Stimulated activated CD8-positive, alpha-beta memory T cell treated with anti-CD3 and anti-CD28 coated beads, Interleukin-4, amount 100 ng/mL, for 4 hours (primary cell): ENCODE measurements at places on chromosomes 3 and 15.

GRCh38 chr3:38636881-38637280, 12.6 kb downstream of the SCN5A start:
- no peak for DNase-seq

DNA sequence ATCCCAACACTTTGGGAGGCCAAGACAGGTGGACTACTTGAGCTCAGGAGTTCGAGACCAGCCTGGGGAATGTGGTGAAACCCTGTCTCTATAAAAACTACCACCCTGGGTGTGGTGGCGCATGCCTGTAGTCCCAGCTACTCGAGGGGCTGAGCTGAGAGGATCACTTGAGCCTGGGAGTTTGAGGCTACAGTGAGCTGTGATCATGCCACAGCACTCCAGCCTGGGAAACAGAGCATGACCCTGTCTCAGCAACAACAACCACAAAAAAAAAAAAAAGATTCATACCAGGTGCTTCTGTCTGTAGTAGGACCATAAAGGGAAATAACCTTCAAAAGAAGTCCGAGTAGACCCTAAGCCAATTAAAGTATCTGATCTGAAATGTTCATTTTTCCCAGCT, 94.5 kb downstream of the SERPINI1 start:
- DNase-seq = no peak

- no peak for DNase-seq
These were observed 218.5 kb downstream of the BBX start for GRCh38 chr3:107740992-107741896.

DNA sequence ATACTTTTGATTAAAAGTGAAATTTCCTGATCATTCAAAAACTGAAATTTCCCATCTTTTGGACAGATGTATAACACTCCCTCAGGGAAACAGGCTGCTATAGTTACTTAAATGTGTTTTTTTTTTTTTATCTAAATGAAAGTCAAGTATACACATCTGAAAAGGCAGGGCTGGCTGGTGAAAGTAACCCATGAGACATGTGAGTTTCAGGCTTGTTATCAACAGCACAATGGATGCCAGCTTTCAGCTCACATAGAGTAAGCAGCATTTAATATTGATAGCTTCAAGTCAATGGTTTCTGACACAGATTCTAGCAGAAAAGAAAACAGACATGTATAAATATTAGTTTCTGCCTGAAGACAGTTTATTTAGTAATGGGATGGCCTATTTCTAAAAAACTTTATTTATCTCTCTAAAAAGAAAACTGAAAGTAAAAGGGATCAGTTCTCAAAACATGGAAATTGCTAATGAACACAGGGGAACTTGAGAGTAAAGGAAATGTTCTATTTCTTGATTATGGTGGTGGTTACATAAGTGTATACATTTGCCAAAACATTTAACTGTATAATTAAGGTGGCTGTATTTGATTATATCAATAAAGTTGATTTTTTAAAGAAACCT, 89.7 kb upstream of the CMC1 start:
- no peak for DNase-seq

- no peak for DNase-seq
These were observed 8.9 kb downstream of the ABI3BP start for GRCh38 chr3:100984308-100984707.

- no peak for DNase-seq
These were observed at the start of gene ST8SIA2 for GRCh38 chr15:92393071-92393979. TSS of gene ST8SIA2 (plus strand) at chr15:92393881. CDS start at chr15:92394065, 184 bp downstream.

GRCh38 chr3:107289354-107289753, 87.9 kb upstream of the CCDC54 start:
- DNase-seq = no peak

GRCh38 chr3:23659840-23660430, 145.8 kb upstream of the UBE2E1 start:
- DNase-seq = no peak

- DNase-seq = peak; percentile 34
These were observed 5.8 kb downstream of the PRRT3 start for GRCh38 chr3:9946112-9947024.

DNA sequence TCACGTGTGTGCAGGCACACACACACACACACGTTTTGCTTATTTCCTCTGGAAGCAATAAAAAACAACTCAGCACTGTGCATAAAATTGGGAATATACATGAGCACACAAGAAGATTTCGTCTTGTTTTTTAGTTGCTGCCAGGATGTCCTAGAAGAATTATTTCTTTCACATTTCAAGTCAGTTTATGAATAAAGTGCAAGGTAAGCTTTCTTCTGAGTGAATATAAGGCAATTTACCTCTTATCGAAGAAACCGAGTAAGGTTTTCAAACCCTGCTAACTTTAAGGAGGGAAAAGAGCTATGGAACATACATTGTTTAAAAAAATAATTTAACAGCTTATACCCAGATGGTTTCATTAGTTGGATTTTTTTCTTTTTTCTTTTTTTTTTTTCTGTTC, 855.4 kb upstream of the NR2F2 start:
- no peak for DNase-seq
